ENCODE measurements at places on chromosomes 6 and 20. TPM values are rescaled to one million over a fixed set of nuclear protein-coding genes. Genes with fewer than 3 reads are reported as not detected.

DNA sequence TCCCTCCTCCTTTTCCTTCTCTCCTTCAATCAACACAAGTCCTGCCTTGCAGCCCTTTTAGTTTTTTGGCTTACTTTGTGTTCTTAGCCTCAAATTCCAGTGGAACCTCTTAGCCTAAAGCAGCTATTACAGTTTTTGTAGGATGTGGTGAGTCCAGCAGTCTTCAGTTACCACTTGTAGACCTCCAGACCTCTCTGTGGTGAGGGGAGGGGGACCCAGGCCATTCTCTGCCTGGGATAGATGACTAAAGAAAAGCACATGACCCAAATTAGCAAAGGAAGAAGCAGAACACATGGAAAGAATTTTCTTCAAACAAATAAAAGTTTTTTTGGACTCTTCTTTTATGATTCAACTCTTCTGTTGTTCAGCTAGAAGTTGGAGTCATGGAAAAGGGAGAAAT, 246.5 kb downstream of the HAO1 start:
- no peak for DNase-seq

The PGK2 gene
- total RNA-seq = not detected

DNA sequence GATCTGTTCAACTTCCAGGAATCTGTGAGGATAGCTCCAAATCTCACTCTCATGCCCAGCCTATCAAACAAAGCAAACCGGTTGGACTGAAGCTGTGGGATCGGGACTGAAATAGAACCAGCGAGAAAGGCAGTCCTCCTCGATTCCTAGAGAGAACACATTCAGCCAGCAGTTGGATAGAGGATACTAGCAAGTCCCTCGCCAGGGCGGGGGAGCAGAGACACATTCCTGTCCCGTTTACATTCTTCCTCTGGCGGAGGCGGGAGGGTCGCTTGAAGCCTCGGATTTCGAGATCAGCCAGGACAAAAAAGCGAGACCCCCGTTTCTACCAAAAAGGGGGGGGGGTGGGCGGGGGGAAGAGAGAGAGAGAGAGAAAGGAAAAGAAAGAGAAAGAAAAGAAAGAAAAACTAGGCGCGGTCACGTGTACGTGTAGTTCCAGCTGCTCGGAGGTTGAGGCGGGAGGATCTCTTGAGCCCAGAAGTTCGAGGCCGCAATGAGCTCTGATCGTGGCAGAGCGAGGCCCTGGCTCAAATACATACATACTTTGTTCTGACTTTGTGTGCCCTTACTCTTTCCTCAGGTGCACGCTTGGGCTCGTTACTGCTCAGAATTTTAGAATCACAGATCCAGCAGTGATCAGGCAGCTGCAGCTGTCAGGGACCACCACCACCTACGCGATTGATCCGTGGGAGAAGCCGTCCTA, 19.5 kb downstream of the ZNF311 start:
- DNase-seq = peak; percentile 95

- DNase-seq = no peak
Observed at GRCh38 chr6:10402648-10403311, 12.1 kb downstream of the TFAP2A start.

The FRMD1 gene
- total RNA-seq = not detected

Measured in endodermal cell (in vitro differentiated cells).